ENCODE measurements at places on chromosomes 5 and 9.
A peak's percentile ranks its signal among the peaks of the same experiment; 100 is the strongest.

GRCh38 chr9:96317335-96317980, 15.5 kb upstream of the HSD17B3 start:
- DNase-seq = peak; percentile 48

DNA sequence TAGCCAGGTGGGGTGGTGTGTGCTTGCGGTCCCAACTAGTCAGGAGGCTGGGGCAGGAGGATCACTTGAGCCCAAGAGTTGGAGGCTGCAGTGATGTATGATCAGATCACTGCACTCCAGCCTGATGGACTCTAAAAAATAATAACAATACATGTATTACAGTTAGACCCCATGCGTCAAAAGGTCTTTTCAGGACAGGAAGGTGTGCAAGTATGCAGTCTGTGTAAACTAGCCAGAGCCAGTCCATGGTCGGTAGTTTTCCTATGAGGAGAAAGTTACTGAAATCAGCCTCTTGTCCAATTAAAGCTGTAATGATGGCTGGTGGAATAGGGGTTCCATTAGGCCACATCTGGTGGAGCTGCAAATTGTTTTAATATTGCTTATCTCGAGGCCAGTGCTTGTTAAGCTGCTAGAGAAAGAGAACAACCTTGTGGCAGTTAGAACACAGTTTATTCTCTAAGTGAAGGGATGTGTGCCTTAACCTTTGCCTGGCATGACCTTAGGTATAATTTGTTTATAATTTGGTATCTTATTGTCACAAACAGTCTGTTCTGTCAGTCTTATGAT, 1.5 kb upstream of the STOM start:
- no peak for DNase-seq

GRCh38 chr9:125255781-125256391, 5.7 kb upstream of the GAPVD1 start:
- no peak for DNase-seq

DNA sequence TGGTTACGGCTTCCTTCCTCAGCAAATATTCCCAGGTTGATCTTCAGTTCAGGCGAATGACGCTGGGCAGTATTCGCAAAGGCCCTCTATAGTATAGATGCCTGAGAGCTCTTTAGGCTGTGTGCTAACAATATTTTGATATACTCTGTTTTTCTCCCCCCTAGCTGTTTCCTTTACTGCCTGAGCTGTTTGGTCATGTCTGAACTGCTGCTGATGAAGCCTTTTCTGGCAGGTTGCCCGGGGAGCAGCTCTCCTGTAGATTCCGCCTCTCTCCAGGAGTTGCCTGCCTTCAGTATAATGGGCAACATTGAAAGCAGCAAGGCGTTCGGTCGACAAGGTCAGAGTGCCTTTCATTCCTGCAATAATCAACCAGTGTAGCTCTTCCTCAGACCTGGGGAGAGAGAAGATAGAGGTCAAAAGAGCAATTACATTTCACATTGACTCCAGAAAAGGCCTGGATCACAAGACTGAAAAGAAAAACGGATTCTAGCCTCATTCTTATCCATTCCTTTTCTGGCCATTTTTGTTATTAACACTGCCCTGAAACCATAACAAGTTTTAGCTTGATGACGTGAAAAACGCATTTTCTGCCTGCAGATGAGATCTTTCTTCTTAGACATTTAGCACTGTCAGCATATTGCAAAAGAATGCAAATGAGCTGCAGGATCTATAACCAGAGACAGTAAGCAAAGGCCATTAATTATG, 60.1 kb upstream of the ZNF608 start:
- DNase-seq = no peak

DNA sequence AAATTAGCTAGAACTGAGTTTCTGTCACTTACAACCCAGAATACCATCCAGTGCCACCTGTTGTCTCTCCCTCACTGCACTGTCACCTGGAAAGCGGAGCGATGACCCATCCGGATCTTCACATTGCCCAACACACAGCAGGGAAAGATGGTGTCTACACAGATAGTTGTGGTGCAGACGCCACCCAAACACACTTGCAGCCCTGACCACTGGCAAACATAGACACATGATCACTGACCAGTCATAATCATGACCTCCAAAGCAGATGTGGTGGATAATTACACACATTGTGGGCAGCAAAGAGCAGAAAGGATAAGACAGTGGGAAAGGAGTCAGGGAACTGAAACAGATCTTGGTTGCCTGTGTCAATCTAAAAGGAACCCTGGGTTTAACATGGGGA, 64.7 kb downstream of the GABBR2 start:
- DNase-seq = no peak

DNA sequence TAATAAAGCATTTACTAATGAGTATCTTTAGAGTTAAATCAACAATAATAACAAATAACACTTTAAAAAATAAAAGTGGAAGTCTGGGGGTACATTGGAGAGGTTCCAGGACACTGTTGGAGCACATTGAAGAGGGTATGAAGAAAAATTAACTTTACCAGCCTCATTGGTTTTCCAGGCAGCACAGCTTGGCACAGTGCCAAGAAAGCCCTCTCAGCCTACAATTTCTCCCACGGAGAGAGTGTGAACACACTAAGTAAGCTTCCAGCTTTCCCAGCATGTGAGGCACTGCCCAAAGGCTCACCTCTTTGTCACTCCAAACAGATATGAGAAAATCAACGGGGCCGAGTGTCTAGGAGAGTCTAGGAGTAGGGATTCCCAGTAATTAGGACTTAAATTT, 1912.8 kb upstream of the NUDT12 start:
- DNase-seq = no peak

- DNase-seq = no peak
These were observed 150.5 kb downstream of the GAPVD1 start for GRCh38 chr9:125412166-125412565.

DNA sequence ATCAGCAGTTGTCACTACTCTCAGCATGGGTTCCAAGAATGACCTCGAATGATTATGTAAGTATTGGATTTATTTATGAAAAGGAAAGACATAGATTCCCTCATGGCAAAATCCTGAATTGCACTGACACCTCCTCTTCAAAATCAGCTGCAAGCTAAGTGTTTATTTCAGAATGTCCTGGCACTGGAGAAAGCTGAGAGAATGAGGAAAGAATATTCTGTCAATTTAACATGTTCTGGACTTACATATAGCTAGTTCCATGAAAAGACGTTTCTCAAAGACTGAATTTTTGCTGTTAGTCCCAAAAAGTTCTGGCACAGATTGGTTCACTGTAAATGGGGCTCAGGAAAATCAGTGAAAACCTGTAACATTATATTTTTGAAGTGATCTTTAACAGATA, 120.3 kb downstream of the NREP start:
- DNase-seq = no peak

DNA sequence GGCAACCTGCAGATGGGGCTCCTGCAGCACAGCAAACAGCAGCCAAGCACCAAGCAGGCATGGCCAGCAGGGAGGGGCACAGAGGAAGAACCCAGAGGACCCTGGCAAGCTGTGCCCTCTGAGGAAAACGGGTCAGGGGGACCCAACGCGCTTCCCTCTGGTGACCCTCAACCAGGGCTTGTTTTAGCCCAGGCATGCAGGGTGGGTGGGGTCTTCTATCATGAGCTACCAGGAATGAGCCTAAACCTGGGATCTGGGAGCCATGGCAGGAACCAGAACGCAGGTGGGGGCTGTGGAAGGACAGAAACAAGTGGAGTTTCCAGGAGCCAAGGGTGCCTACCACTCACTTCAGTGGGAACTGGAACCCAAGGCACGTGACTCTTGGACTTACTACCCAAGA, 20.9 kb downstream of the IPPK start:
- no peak for DNase-seq
